T1000 (cell line): ENCODE measurements at places on chromosomes 1 and 21.

- no peak for DNase-seq
These were observed 50.8 kb upstream of the ECE1 start for GRCh38 chr1:21341022-21341421.

DNA sequence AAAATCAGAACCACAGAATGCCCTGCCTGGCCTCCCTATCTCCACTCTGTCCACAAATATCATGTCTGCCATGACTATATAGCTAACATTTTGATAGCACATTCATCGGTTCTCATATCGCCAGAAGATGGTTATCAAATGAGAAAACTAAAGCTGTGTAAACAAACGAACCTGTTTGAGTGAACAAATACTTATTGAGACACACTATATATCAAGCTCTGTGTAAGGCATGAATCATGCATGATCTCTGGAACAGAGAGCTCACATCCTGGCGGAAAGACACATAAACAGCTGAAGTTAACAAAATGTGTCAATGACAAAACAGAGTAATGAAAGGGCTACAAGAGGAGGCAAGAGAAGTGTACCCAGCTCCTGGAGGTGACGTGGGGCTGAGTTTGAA is 13.1 kb downstream of the KCND3 start:
- no peak for DNase-seq

DNA sequence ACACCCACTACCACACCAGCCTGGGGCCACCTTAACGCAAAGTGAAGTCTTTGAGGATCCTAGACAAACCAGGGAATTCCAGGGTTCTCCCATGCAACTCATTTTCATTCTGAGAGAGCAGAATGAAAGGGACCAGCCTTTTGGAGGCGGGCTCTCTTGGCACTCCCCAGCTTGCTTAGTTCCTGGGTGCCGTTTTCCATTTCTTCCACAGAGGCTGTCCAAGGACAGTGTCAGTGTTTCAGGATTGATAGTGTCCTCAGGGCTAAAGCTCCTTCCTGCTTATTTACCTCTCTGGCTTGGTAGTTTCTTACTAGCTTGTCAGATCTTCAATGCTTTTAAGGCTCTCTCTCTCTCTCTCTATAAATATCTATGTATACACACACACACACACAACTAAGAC is 30.1 kb upstream of the GNG4 start:
- no peak for DNase-seq

GRCh38 chr1:159889821-159890252 is 10.1 kb downstream of the CFAP45 start:
- DNase-seq: peak; percentile 53

DNA sequence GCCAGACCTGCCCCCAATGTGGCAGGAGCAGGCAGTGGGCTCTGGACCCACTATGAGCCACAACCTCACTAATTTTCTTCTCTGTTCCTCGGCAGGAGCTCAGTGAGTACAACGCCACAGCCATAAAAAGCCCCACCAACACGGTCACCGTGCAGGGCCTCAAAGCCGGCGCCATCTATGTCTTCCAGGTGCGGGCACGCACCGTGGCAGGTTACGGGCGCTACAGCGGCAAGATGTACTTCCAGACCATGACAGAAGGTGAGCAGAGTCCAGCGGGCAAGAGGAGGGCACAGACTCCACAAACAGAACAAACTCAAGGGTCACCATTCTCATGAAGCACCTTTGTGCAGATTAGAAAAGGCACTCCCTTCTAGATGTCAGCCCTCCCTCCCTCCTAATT is 79.9 kb downstream of the LACTBL1 start:
- DNase-seq: no peak

GRCh38 chr1:156276966-156277381 is 5.7 kb downstream of the SMG5 start:
- no peak for DNase-seq

DNA sequence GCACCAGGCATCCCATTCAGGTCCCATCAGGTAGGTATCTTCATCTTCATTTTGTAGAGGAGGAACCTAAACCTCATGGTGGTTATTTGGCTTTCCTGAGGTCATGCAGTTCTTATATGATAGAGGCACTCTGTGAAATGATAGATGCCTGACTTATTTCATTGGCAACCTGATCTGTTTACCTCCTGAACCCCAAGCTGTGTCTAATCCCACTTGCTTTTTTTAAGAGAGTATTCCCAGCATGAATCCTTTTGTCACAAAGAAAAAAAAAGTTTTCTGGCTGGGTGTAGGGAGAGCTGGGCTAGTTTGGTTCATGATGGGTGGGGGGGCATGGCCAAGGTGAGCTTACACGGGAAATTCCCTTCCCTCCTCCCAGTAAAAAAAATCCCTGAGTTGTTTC is 154.2 kb downstream of the TENT5C start:
- DNase-seq: no peak

DNA sequence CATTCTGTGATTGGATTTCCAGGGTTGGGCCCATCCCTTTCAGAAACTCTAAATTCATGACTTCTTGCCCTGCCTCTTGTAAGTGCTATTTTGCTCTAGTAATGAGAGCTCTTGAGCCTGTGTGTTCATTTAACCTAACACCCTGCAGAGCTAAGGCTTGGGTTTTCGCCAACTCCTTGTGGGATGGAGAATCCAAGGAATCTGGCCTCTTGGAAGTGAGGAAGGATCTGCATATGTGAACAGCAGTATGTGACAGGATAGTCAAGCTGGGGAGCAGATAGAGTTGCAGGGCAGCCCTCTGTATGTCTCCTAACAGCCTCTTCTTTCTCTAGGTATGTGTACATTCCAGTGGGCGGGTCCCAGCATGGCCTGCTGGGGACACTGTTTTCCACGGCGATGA is 258.9 kb downstream of the HHAT start:
- no peak for DNase-seq

- no peak for DNase-seq
These were observed 162.8 kb downstream of the PDE4B start for GRCh38 chr1:65955503-65955902.

DNA sequence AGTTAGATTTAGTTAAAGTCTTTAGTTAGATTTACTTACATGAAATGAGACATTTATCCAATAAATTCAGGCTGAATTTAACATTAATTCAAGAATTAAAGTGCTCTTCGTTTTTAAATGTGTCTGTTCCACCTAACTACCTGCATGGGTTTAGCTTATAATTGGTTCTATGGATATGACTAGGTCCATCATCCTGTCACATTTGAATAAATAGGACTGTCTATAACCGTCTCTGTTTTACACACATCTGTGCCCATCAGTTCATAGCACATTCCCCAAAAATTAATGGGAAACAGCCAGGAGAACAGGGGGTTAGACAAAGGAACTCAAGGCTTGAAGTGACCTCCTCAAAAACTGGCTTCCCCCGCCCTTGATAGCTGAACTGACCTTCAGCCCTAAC is 219.6 kb downstream of the MRPL39 start:
- DNase-seq: no peak

DNA sequence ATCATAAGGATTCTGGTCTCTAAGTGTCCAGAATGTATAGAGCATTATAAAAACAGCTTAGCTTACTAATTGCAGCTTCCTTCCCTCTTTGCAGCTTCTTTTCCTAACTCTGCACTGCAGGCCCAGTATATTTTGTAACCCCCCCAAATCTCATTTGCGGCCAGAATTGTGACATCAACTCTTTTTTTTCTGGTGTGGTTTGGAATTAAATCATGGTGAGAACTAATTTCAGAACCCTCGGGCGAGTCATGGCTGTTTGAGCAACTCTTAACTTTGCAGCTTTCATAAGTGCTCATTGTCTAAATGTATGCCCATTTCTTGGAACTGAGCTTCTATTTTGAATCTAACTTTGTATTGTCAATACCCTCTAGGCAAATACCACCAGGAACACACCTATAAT is 187.4 kb downstream of the CYYR1 start:
- DNase-seq: no peak

GRCh38 chr1:37404711-37405110 is 69.7 kb upstream of the ZC3H12A start:
- no peak for DNase-seq

DNA sequence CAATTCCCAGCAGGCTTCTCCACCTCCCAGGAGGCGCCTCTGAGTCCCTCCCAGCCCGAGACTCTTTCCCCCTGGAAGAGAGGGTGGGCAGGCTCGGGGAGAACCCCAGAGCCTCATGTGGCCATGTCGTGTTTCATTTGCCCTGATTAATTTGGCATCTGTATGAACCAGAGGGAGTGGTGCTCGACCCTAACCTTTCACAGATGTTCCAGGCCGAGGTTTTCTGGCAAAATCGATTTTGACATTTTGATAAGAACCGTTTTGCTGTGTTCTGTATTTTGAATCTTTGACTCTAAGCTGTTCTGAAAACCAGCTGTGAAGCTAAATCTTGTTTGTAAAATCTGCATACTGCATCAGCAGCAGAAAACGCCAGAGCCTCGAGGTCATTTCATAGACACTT is 367.4 kb downstream of the CAMTA1 start:
- no peak for DNase-seq

DNA sequence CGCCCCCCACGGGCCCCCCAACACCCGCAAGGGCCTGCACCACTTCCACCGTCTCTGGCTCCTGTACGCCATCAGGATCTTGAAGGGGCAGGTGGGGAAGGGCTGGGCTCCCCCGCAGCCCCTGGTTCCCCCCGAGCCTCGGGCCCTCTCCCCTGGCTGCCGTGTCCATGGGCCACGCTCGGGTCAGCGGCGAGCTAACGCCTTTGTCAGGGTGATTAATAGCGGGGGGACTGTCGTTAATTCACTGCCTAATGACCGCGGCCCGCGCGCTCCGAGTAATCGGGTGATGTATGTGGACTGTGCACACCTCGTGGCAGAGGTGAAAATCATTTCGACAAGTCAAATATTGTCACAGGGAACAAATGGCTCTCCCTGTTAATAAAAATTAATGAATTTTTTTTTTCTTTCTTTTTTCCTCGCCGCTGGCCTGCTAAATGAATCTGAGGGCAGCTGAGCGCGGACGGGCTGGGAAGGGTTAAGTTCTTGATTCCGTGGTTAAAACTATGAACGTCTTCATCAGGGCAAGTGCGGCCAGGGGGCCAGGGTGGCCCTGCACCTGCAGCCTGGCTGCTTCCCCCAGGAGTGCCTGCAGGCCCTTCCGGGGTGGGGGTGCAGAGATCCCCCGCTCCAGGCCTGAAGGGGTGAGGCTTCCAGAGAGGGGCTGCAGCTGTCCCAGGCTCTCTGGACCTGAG is 100.8 kb downstream of the PRDM16 start:
- DNase-seq: no peak

DNA sequence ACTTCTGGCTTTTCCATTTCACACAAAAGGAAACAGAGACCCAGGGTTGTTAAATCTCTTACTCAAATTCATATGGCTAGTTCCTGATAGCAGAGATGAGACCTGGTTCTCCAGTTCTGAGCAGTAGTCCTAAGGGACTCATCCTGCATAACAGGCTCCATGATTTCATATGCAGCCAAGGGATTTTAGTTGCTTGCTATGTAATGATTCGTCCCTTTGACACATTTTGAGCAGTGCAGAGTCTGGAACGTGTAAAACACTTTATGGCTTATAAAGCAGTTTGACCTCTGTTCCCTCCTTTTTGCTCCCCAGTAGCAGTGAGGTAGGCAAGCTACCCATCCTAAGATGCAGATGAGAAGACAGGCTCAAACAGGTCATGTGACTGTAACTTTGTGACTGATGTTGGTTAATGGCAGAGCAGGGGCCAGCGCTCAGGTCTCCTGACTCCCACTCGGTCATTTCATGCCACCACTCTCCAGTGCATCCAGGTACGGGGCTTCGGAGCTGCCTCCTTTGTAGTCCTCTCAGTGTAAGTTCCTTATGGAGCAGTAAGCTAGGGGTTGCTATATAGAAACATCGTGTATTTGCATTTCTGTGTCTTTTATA is 24.2 kb downstream of the CC2D1B start:
- no peak for DNase-seq

DNA sequence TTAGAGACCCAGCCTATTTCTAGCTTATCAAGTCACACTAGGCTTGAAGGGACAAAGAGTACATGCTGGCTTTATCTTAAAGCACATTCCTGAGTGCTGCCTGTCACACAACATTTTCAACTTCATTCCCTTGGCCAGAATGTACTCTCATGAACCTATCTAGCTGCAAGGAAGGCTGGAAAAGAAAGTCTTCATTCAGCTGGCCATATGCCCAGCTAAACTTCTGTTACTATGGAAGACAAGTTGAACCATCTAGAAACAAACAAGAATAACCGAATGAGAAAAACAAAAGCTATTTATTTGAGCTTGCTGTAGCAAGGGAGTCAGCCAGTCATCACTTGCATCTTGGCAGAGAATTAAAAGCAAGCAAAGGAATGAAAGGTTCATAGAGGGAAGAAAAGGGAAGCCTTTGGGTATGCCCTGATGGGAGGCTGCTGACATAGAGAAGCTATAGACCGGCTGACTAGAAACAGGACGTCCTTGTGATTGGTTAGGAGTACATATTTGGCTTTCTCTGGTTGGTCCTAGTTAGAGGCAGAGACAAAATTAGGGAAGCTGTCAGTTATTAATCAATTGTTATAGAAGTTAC is 108.4 kb downstream of the NEK7 start:
- DNase-seq: no peak

DNA sequence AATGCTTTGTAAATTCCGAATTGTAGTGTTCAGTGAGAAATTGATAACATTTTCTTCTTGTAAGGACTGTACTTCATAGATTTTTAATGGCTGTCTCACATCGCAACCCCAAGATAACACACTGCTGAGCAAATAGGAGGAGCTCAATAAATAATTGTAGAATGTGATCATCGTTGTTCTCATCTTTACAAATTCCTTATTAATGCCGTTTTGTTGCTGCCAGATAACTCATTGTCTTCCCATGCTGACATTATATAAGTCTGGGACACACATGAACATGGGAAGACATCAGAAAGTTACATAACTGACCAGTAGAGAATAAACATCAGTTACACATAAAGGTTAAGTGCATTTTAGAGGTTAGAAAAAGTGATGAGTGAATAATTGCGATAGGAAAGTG is 46.4 kb upstream of the TSPAN2 start:
- DNase-seq: no peak

GRCh38 chr1:211420845-211421454 is 71.0 kb downstream of the RD3 start:
- no peak for DNase-seq

- peak; percentile 8 for DNase-seq
These were observed 717.9 kb upstream of the CXADR start for GRCh38 chr21:16794950-16795349.

DNA sequence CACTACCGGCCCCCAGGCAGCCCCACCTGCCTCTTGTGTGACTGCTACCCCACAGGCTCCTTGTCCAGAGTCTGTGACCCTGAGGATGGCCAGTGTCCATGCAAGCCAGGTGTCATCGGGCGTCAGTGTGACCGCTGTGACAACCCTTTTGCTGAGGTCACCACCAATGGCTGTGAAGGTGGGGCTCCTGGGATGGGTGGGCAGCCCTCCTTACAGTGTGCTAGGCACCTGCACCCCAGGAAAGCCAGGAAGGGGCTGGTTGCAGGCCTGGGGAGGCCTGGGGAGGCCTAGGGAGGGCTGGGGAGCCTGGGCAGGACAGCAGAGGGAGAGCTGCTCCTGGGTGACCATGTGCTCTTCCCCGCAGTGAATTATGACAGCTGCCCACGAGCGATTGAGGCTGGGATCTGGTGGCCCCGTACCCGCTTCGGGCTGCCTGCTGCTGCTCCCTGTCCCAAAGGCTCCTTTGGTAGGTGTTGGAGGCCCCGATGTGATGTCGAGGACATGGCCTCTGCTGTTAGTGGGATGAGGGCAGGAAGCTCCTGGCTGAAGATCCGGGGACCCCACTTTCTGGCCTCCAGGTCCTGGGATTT is 16.5 kb downstream of the CELSR2 start:
- DNase-seq: no peak

- DNase-seq: no peak
These were observed 2.7 kb downstream of the RAB29 start for GRCh38 chr1:205772607-205773032.

GRCh38 chr1:108832929-108833328 is 24.0 kb downstream of the AKNAD1 start:
- DNase-seq: no peak
